ENCODE measurements at places on chromosomes 13 and 19.
A peak's percentile ranks its signal among the peaks of the same experiment; 100 is the strongest.

- peak; percentile 17 for DNase-seq
Observed at GRCh38 chr19:5292822-5293611, 47.6 kb downstream of the PTPRS start.

DNA sequence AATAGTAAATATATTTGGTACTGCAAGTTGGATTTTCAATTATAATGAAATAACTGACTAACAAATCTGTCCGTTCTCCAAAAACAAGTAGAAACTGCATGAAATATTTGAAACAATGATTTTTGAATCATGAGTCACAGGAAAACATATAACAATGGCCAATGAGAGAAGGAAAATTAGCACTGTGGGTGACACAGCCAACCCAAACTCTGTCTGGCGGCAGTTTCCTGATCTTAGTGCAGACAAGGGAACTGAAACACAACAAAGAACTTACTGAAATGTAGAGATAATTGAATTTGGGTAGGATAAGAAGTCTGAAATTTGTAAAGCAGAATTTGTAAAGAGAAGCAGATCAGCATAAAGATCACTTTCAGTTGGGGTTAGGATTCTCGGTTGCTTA lies 2743.3 kb upstream of the PCDH20 start:
- DNase-seq, result no peak

- DNase-seq, result no peak
Observed at GRCh38 chr19:13018035-13018914, 23.0 kb downstream of the NFIX start.

DNA sequence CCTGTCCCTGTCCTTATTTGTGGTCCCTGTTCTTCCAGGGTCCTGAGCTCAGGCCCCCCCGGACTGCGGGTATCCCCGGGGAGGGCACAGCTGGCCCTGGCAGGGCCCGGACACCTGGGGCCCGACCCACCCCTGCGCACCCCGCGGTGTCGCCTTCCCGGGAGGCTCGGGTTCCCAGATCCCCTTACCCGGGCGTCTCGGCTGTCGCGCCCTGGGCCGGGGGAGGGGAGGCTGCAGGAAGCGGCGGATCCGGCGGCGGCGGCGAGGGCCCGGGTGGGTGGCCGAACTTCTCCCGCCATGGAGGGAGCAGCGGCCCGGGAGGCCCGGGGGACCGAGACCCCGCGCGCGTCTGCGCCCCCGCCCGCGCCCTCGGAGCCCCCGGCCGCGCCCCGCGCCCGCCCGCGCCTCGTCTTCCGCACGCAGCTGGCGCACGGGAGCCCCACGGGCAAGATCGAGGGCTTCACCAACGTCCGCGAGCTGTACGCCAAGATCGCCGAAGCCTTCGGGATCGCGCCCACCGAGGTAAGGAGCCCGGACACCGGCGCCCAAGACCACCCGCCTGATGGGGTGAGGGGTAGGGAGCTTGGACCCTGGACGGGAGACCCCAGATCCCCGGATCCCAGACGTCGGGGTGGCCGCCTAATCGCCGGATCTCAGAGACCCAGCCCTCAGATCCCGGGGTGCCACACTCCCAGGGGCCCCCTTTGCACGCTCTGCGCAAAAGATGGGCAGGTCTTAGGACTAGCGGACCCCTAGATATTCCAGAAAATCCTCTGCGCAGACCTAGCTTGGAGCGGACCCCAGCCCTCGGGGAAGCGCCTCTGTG lies at the start of gene GIPC3:
GIPC3 (plus strand) TSS at position 178 of the 826 bp plus-strand sequence; CDS start at position 298, 120 bp downstream.
- DNase-seq, result no peak

DNA sequence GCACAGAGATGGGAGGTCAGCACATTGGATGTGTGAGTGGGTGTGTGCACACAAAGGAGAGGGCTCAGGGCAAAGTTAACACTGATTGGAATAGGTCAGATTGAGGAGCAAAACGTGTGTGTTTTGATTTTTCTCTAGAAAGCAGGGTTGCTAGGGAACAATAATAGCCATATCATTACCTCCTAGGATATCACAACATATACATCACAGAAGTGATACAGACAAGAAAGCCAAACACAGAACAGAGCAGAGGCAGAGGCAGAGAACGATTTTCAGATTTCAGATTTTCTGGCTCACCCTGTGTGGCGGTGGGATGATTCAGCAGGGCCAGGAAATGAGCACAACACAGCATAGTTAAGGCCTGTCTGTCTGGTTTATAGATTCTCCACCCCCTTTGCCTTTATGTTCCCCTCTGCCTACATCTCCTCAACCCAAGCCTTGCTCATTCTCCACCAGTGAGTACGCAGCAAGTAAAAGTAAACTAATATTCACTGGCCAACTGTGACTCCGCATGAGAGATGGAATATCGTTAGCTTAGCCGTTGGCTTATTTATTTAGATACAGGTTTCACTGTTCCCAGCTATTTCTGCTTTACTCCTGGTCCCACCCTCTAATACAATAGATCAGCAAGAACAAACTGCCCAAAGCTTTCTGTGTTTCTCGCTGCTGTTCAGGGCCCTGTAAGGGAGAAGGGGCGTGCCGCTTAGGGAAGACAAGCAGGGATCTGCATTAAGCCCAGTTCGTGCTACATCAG lies 182.7 kb upstream of the TSC22D1 start:
- no peak for DNase-seq

- DNase-seq, result no peak
Observed at GRCh38 chr13:33347861-33348260, 62.3 kb upstream of the STARD13 start.

- DNase-seq, result no peak
Observed at GRCh38 chr13:80359778-80360452, 19.0 kb upstream of the SPRY2 start.

DNA sequence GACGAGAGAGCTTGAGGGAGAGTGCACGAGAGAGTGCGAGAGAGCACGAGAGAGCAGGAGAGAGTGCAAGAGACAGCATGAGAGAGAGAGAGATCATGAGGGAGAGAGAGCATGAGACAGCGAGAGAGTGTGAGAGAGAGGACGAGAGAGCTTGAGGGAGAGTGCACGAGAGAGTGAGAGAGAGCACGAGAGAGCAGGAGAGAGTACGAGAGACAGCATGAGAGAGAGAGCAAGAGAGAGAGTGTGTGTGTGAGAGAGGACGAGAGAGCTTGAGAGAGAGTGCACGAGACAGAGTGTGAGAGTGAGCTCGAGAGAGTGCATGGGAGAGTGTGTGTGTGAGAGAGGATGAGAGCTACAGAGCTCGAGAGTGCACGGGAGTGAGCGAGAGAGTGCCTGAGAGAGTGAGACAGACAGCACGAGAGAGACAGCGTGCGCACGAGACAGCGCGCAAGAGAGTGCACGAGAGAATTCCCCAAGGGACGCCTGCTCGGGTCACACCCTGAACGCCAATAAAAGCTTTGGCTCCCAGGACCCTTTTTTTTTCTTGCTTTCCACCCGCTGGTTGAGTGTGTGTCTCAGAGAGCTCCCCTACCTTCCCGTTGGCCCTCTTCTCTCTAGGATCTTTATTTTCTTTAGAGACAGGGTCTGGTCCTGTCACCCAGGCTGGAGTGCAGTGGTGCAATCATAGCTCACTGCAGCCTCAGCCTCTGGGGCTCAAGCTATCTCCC lies 3.7 kb downstream of the CD70 start:
- DNase-seq, result no peak

DNA sequence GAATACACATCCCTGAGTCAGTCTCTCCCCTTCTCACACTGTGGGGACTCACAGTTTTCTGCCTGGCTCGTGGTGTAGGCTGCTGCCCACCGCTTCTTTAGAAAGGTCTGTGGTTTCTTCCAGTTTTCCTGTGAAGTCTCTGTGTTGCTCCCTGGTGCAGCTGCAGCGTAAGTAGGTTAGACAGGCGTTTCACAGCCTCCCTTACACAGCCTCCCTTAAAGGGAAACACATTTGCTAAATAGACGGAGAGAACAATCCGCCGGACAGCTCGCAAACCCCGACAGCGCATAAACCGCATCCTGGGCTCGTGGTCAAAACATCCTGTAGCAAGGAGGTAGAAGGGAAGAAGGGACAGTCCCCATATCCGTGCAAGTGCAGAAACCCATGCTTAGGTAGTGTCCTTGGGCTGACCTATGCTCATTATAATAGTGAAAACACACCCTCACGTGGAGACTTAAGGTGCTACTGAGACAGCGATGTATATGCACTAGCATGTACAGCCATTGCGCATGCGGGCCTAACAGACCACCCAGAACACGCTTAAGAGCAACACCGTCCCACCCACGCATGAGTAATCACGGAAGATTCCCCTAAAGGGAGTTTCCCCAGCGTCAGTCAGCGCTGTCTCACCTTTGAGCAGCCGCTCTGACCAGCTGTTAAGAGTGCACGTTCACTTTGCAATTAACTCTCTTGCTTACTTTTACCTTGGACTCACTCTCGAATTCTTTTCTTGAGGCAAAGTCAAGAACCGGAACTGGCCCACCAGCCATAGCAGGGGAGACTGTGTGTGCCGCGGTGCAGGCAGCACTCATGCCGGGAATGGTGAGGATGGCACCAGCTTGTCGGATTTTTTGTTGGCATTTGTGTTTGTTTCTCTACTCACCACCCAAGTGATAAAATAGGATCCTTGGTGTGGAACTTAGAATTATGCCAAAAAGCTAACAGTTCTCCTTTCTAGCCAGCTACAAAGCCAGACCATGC lies 16.6 kb downstream of the SIGLEC8 start:
- DNase-seq, result peak; percentile 25

DNA sequence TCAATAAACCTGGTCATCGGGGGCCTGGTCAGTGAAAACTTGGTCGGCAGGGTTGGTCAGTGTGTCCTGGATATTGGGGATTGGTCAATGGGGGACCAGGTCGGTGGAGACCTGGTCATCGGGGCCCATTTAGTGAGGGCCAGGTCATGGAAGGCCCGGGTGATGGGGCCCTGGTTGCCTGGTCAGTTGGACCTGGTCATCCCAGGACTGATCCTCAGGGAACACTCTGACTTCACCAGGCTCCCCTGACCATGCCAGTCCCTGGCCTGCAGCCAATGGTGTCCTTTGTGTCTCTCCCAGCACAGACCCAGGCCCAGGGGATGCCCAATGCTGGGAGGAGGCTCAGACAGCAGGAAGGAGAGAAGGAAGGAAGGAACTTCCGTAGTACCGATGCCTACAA lies 42.1 kb upstream of the TPM4 start:
- no peak for DNase-seq

GRCh38 chr13:43301346-43301969 lies 278.1 kb downstream of the DNAJC15 start:
- DNase-seq, result no peak

DNA sequence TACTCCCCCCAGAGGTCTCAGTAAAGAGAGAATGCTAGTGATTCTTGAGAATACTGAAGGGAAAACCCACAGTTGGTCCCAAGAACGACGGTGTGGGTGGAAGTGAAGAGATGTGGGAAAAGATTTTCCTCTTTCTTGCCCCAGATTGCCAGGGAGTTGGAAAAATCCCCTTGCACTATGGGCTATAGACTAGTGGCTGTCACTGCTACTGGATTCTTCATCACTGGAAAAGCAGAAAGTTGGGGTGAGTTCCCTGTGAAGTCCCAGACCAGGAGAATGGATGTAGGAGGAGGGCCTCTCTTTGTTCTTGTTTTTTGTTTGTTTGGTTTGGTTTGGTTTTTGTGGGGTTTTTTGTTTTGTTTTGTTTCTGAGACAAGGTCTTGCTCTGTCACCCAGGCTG lies 11.4 kb downstream of the LYPD3 start:
- no peak for DNase-seq

GRCh38 chr19:2229103-2230032 lies 6.8 kb downstream of the PLEKHJ1 start:
- DNase-seq, result no peak

- DNase-seq, result no peak
Observed at GRCh38 chr13:113904411-113904810, 40.5 kb upstream of the GAS6 start.

DNA sequence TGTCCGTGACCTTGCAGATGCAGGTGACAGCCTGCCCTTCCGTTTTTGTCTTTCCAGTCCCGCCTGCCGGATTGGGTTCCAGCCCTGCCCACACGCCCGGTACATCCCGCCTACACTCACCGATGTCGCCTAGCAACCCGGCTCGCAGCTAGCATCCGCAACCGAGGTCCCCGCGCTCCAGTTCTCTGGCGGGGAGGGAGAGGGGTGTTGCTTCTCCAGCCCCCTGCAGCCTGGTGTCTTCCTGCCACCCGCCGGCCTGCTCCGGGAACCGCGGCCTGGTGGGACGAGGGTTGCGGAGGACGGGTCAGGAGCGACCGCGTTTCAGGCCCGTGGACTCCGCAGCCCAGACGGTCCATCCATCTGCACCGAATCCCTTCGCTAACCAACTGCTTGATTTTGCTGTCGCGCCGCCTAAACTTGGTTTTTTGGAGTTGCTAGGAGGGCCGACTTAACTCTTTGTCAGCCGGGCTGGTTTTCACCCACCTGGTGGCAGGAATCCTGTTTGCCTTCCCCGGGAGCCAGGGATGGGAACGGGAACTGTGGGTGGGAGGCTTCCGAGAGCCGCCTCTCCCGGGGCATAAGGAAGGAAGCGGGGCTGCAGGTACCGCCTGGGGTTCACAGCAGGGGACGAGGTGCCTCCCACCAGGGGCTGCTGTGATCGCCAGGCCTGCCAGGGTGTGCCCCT lies 15.4 kb upstream of the MATK start:
- peak; percentile 21 for DNase-seq

- DNase-seq, result no peak
Observed at GRCh38 chr13:111365149-111366005, 44.9 kb downstream of the TEX29 start.

DNA sequence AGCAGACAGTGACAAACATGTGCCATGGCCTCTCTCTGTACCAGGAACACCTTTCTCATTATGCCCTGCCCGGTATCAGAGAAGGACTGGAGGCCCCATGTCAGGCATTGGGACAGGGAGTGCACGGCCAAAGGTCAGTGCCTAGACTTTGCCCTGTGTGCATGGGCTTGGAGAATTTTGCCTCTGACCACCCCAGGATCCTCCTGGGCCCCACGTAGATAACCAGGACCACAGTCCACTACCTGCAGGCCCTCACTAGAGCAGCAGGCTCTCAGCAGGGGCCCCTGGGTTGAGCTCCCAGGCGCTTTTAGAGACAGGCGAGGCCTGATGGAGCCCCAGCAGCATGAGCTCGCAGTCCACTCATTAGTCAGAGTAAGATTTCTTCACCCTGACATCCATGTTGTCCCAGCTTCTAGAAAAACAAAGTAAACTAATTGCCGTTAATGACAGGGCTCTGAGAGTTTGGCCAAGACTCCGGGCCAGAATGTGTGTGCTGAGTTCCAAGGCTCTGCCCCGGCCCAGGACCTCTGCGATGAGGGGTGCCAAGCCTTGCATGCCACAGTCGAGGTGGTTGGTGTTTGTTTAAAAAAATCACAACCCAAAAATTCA lies 42.7 kb downstream of the CAPN12 start:
- DNase-seq, result no peak

DNA sequence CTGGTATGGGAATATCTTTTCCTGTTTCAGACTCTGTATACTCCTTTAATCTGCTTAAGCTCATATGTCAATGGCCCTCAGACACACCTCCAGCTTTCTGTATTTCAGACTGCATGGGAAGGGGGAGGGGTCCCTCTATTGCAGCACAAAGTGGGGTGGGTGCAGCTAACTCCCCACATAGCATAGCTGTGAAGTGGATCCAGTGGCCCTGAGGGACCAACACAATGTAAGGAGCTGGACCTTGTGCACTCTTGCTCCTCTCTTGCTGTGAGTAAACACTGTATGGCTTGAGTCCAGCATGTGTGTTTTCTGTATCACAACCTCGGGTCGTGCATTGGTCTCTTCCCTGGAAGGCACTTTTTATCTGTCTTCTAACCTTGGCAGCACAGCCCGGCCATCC lies 669.9 kb downstream of the PCDH9 start:
- no peak for DNase-seq

Measured in T-helper 2 cell (primary cell).